NCI-H1092 treated with DMSO at 0.1 percent for 48 hours (cell line): ENCODE measurements at places on chromosomes 1 and 21.

GRCh38 chr1:90371448-90371813, 345.7 kb downstream of the BARHL2 start:
- DNase-seq, result no peak

- DNase-seq, result no peak
Observed at GRCh38 chr1:108949044-108949443, 14.2 kb downstream of the CLCC1 start.

GRCh38 chr1:86156566-86157455, at the start of gene COL24A1:
Gene COL24A1 (minus strand): TSS chr1:86156772. CDS start chr1:86156396, 376 bp downstream.
- peak; percentile 21 for DNase-seq

DNA sequence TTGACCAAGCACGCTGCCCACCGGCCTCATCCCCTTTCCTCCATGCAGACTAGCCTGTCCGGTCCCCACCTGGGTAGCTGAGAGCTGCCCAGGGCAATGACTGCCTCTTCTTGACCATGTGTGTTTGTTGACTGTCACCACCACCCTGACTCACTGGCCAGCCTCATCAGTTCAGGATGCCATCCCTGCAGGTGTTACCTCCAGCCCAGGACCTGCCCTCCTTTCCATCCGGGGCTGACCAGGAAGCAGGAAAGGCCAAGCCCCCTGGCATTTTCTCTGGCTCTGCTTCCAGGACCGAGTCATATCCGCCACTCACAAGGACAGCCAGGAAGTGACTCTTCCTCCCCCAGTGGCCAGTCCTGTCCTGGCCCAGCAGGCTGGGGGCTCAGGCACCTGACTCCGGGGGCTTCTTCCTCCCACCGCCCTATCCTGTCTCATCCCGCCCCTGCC, 17.1 kb downstream of the EPHA2 start:
- DNase-seq, result no peak

GRCh38 chr21:14519000-14519399, 27.1 kb downstream of the SAMSN1 start:
- no peak for DNase-seq

DNA sequence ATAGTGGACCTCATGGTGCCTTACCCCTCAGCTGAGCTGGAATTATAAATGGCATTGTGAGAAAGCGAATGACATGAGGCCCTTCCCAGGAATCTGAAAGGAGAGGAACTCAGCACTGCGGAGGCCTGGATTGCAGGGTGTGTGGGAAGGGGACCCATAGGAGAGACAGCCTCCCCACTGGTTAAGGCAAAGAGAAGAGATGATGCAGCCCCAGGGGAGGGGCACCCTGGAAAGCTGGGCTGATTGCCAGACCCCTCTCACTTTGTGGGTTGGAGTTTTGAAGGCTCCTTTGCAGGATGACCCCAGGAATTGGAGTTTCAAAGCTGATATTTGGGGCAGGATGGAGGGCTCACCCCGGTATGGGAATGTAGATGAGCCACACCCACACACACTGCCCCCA, 2.0 kb downstream of the NPPB start:
- DNase-seq, result no peak

DNA sequence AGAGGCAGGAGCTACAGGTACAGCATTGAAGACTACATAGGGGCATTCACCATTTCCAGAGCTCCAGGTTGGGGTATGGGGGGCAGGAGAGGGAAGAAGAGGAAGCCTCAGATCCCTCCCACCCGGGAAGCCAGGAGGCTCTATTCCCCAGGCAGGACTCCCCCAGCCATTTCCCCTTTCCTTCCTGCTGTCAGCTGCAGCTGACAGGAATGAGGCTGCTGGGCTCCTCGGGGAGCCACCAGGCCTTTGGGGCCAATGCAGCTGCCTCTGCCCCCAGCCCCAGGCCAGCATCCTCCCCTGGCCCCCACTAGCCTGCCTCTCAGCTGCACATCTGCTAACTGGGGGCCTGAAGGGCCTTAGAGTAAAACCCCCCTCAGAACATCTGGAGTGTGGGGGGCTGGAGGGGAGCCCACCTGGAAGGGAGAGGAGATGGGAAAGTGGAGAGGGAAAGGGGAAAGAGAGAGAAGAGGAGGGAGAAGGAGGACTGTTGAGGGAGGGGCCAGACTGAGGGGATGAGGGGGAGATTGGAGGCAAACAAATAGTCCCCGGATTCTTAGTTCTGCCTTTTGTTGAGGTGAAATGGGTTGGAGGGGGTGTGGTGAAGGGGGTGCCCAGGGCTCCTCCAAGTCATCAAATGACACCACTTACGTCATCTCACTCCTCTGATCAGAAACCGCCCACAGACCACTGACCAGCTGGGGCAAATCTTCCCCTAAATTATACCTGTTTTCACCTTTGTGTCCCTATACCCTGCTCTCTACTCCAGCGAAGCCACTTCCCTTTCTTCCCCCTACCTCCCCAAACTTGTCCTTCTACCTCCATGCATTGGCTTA, 58.0 kb downstream of the LGR6 start:
- no peak for DNase-seq

- no peak for DNase-seq
Observed at GRCh38 chr1:95093296-95093695, 20.5 kb upstream of the ALG14 start.

DNA sequence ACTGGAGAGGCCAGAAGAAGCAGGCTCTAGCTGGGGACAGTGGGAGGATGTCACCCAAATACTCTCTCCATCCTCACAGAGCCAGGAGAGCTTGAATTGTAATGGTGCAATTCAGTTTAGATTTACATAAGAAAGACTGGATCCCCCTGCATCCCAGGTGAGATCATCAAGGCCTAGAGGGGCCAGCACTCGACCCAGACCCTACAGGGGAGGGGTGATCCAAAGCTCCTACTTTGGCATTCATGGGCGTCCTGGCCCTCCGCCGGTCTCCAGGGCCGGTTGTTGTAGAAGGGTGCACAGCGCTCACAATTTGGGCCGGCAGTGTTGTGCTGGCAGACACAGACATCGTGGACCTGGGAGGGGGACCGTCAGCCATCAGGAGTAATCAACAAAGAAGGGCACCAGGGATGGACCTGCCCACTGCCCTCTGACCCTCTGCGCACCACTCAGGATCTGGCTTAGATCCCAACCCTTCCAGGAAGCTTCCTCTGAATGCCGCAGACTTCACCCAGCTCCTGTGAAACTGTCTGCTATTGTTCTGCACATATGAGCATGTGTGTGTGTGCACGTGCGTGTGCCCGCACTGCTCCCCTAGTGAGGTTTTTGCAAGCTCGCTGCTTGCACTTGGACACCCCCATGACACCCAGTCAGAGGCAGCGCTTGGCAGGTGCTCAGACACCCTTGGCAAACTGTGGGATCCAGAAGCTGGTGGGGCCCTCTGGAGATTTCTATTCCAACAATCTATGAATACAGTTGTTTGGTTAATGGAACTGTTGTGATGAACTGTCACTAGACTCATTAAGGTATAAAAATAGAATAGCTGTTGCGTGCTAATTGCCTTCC, 21.6 kb downstream of the LAMB3 start:
- no peak for DNase-seq

DNA sequence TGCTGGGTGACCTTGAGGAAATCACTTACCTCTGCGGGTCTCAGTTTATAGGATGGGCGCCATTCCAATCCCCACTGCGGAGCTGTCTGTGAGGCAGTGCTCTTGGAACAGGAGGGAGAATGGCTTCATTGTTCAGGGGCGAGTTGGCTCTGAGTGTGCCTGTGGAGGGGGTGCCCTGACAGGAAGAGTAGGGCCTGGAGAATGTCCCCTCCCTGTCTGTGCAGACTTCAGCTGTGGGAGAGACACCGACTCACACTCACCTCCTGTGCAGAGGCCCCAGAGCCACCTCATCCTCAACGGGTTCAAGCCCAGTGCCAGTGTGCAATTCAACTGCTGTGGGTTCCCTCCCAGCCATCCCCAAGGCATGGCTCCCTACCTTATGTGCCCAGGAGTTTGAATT, 17.1 kb downstream of the ADORA1 start:
- peak; percentile 64 for DNase-seq
